Activated naive CD4-positive, alpha-beta T cell (primary cell): ENCODE measurements at places on chromosomes 16 and 17.

DNA sequence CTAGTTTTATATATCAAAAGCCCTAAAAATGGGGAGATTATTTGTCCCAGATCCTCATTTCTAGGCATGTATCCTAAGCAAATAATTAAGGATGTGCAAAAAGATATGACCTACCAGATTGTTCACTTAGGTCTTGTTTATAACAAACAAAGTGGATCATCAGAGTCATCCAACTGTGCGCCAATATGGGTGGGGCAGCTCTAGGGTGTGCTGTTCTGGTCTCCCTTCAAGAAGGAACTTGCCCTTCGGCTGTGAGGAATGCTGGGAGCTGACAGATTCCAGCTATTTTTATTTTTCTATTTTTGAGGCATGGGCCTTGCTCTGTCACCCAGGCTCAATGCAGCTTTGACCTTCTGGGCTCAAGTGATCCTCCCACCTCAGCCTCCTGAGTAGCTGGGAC is 13.8 kb downstream of the CHP2 start:
- DNase-seq, result no peak

DNA sequence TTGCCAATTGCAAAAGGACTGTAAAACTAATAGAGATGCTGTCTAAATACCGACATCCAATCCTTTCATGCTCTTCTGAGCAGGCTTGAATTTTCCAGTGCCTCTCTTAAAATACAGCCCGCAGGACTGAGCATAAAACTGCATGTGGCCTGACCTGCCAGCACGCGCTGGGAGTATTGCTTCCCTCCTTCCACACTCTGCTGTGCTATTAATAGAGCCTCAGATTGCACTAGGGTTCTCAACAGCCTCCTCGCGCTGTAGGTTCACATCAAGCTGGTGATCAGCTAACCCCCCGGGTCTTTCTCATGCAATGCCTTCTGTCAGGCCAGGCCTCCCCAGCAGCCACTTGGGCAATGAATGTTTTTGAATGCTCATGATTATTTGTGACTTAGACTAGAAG is 14.2 kb upstream of the MSI2 start:
- no peak for DNase-seq

GRCh38 chr17:57817299-57817698 is 32.5 kb downstream of the MRPS23 start:
- DNase-seq, result no peak

DNA sequence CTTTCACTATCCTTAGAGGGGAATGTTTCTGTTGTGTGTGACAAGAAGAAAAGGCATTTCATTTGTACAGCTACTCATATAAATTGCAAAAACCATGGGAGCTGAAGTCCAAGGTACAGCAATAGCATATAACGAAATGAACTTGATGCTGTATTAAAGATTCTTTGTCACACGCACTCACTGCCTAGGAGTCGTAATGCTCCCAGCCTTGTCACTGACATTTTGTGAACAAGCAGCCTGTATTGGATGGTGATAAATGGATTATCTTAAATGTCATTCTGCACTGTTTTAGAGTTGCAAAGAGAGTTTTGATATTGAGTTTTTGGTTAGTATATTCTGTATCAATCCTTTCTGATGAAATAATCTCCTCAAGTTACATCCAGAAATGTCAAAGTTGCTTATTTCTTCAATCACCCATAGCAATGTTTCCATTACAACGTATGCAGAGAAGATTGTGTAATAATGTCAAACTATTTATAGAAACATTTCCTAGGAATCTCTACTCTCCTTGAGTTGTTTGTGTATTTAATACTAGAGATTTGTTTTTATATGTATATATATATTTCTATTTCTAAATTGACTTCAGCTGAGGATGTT is 270.6 kb downstream of the FTO start:
- DNase-seq, result no peak

- DNase-seq, result no peak
These were observed 134.7 kb downstream of the ABCA8 start for GRCh38 chr17:68820476-68820824.

DNA sequence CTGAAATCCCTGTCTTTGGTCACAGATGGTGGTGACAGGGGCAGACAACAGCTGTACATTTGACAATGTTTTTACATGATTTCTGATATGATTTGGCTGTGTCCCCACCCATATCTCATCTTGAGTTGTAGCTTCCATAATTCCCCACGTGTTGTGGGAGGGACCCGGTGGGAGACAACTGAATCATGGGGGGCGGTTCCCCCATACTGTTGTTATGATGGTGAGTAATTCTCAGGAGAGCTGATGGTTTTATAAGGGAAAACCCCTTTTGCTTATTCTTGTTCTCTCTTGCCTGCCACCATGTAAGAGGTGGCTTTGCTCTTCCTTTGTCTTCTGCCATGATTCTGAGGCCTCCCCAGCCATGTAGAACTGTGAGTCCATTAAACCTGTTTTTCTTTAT is 353.9 kb downstream of the CPPED1 start:
- DNase-seq, result no peak

- no peak for DNase-seq
These were observed 154.2 kb downstream of the KCNJ12 start for GRCh38 chr17:21530311-21530710.

- no peak for DNase-seq
These were observed 188.9 kb downstream of the IRF8 start for GRCh38 chr16:86087896-86088230.

GRCh38 chr16:52649870-52650269 is 102.9 kb upstream of the TOX3 start:
- DNase-seq, result no peak

GRCh38 chr16:67426950-67427349 is 4.0 kb upstream of the HSD11B2 start:
- DNase-seq, result no peak

GRCh38 chr16:78513838-78514237 is 414.4 kb downstream of the WWOX start:
- DNase-seq, result no peak

DNA sequence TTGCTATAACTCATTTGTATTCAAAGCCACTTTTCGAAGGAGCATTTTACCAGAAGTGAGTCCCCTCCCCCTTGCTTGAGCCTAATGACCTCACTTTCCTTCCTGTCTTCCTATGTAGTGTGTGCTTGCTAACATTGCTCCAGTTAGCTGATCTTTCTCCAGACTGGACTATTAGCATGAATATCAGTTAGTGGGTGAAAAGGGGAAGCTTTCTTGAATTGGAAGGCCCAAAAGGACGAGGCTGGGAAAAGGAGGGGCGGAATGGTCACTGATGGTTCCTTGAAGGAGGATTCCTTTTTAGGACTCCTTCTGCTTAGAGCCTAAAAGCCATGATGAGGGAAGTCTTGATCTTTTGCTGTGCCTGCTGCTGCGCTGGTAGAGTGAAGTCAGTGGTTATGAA is 11.9 kb downstream of the MAP3K3 start:
- no peak for DNase-seq

GRCh38 chr16:65294165-65294564 is 172.3 kb upstream of the CDH11 start:
- no peak for DNase-seq
